SK-N-SH (cell line): ENCODE measurements at places on chromosomes 13 and 19.

- no peak for DNase-seq
Observed at GRCh38 chr13:70191034-70191433, 82.8 kb upstream of the KLHL1 start.

DNA sequence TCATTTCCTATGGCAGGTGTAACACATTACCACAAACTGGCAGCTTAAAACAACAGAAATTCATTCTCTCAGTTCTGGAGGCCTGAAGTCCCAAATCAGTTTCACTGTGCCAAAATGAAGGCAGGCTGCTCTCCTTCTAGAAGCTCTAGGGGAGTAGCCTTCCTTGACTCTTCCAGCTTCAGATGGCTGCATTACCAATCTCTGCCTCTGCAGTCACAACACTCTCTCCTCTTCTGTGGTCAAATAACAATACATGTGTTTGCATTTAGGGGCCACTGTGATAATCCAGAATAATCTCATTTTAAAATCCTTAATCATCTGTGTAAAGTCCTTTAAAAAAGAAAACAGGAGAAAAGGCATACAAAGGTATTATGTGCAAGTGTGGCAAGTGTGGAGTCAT is 7.8 kb downstream of the DIAPH3 start:
- DNase-seq: no peak

GRCh38 chr13:113746143-113746525 is 12.9 kb upstream of the TMEM255B start:
- DNase-seq: no peak

DNA sequence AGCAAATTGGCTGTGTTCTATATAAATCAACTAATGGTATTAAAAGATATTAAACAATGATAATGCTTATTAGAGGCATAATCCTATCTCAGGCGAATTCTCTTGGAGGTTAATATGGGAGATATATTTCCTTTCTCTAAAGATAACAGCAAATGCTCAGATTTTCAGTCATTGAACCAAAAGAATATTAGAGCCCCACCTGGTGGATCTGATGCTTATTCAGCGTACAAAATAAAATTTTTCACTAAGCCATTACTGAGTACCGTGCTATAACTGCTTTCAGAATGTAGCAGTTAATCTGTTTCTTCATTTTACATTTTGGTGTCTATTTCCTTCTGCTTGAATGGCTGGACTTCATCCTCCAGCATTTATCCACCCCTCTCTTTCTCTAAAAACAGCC is 143.3 kb upstream of the IPO5 start:
- DNase-seq: peak; percentile 21

DNA sequence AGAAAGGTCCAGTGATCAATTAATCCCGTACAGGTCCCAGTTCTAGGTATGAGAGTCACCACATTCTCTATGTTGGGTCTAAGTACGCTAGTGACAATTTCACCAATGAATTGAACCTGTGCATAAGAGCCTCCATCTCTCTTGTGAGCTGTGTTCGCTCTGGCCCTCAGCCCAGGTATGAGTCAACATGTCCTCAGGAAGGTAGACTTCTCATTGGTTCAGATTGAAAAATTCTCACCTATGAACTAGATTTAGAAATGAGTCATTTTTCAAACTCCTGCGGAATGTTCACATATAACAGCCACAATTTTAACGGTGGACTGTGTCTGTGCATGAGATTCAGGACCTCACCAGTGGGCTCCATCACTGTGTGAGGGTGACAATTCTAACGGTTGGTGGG is 12.7 kb upstream of the ZNF43 start:
- DNase-seq: no peak

- DNase-seq: peak; percentile 63
Observed at GRCh38 chr19:13155472-13156359, 5.5 kb downstream of the IER2 start.

- no peak for DNase-seq
Observed at GRCh38 chr13:27665333-27665732, 43.6 kb downstream of the POLR1D start.

GRCh38 chr19:18508585-18508984 is 13.3 kb downstream of the ELL start:
- DNase-seq: no peak

- peak; percentile 31 for DNase-seq
Observed at GRCh38 chr19:47891622-47891922, 5.5 kb upstream of the SULT2A1 start.

DNA sequence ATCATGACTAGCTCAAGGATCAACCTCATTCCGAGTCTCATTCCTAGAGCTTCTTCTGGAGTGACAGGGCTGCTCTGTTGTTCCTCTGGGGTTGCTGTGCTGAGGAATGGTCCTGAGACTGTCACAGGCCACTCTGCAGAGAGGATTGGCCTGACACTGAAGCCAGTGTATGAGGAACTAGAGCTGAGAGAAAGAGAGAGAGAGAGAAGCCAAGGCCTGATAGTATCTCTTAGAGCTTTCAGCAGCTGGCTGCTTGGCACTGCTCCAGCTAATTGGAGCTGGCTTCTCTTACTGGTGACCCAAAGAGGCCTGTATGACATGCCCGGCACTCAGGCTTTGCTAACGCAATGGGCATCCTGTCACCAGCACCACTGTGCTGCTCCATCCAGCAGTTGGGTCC is 73.4 kb upstream of the FLT1 start:
- peak; percentile 46 for DNase-seq

- no peak for DNase-seq
Observed at GRCh38 chr13:44048326-44048725, 168.6 kb downstream of the LACC1 start.

DNA sequence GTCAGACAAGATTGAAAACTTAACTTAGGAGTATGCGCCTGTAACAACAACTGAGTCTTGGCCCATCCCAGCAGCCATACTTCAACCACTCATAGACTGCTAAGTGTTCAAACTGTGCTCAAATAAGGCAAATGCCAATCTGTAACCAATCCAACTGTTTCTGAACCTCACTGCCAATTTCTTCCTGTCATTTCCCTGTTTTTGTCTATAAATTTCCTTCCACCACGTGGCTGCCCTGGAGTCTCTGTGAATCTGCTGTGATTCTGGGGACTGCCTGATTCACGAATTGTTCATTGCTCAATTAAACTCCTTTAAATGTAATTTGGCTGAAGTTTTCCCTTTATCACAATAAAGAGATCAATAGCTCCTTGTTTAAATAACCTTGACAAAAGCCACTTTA is 50.8 kb upstream of the FREM2 start:
- DNase-seq: no peak

DNA sequence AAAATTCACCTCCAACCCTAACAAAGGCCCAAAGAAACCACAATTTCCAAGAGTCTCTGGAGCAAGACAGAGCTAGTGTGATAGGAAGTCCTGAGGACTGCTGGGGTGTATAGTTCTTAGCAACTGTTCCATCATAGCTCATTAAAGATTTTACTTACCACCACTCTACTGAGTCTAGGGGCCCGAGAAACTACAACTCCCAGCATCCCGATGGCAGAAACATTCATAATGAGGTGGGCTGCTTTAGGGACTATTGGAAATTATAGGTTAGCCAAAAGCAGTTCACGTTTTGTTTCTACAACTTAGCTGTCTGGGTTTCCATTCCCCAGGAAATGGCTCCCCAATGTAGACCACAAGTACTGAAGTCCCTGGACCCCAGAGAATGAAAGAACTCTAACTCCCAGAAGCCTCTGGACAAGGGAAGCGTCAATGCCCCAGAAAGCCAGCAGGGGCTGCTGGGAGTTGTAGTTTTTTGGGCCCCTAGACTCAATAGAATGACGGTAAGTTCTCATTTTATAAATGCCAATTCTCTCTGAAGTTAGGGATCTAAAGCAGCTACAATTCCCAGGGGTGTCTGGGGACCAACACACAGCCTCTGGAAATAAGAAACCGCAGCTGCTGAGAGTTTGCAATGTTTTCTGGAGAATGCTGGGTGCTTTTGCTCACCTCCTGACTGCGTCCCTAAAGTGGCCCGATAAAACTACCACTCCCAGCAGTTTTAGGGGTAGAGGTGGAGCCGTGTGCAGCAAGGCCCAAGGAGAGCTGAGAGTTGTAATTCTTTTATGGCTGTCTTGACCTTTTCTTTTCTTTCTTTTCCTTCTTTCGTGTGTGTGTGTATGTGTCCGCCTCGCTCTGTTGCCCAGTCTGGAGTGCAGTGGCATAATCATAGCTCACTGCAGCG is 11.1 kb downstream of the FTL start:
- DNase-seq: peak; percentile 72

GRCh38 chr19:33226550-33227241 is 1.0 kb upstream of the SLC7A10 start:
- DNase-seq: peak; percentile 85
